ENCODE measurements at places on chromosomes 5 and 9.

DNA sequence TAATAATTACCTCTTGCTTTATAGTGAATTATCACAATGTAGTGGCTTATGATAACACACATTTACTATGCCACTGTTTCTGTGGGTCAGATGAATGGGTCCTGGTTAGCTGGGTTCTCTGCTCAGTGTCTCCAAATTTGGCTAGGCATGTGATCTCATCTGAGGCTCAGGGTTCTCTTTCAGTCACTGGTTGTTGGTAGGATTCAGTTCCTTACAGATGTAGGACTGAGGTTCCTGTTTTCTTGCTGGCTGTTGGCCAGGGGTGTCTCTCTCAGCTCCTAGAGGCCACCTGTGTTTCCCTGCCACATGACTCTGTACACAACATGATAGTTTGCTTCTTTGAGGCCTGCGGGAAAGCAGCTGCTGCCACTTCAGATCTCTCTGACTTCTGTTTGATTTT lies 7.1 kb downstream of the NFX1 start:
- no peak for DNase-seq

GRCh38 chr9:97923529-97924108 lies 1.3 kb upstream of the TRMO start:
- peak; percentile 48 for DNase-seq

GRCh38 chr5:36458746-36459145 lies 147.7 kb upstream of the SLC1A3 start:
- no peak for DNase-seq

- DNase-seq, result no peak
Observed at GRCh38 chr5:76199336-76200318, 116.4 kb downstream of the SV2C start.

DNA sequence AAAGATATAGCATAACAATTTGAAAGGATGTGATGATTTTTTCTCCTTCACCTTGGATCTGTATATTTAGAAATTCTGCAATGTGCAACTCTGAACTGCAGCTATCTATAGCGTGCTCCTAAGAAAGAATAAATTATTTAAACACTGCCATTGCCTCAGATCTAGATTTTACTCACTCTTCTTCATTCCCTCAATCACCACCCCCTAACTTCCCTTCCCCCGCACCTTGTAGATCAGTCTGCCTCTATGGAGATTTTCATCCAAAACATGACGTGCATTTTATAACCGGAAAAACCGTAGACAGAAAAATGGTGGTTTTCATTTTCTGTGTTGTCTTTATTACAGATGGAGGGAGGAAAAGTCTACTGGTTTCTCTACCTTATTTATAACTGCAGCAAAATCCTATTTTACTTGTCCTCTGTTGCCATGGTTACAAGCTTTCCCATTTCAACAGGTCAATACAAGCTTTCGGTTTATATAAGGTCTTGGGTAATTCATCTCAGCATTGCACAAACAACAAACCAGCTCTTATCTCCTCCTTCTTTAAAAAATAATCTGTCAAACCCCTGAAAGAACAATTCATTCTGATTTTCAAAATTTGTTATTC lies 480.0 kb downstream of the TAF11L14 start:
- DNase-seq, result no peak

- DNase-seq, result no peak
Observed at GRCh38 chr9:96033896-96034295, 158.4 kb downstream of the ERCC6L2 start.

DNA sequence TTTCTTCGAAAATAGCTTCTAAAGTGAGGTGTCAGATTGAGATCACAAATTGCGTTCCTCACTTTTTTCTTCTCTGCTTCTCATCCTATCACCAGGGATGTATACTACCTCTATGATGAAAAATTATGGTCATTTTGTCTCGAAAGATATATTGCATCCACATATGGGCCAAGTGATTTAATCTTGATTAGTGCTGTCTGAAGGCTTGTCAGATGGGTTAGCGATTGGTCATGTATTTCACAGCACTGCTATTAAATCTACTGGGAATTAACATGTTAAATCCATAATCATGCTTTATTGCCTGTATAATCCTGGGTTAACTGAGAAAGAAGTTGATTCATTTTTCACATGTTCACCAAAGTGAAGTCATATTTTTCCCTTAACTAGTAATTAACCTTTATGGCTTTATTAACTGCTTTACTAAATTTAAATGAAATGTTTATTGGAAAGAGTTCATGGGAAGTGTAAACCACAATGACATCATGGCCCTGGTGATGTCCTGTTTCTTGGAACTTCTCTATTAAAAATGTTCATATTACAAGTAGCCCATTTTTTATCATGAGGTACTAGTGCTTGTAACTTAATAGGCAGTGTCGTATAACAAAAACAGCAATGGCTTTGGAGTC lies 193.3 kb downstream of the SMC2 start:
- DNase-seq, result no peak

- DNase-seq, result no peak
Observed at GRCh38 chr5:15133456-15133965, 261.9 kb upstream of the ANKH start.

GRCh38 chr9:132823370-132824145 lies 54.5 kb downstream of the AK8 start:
- DNase-seq, result no peak

DNA sequence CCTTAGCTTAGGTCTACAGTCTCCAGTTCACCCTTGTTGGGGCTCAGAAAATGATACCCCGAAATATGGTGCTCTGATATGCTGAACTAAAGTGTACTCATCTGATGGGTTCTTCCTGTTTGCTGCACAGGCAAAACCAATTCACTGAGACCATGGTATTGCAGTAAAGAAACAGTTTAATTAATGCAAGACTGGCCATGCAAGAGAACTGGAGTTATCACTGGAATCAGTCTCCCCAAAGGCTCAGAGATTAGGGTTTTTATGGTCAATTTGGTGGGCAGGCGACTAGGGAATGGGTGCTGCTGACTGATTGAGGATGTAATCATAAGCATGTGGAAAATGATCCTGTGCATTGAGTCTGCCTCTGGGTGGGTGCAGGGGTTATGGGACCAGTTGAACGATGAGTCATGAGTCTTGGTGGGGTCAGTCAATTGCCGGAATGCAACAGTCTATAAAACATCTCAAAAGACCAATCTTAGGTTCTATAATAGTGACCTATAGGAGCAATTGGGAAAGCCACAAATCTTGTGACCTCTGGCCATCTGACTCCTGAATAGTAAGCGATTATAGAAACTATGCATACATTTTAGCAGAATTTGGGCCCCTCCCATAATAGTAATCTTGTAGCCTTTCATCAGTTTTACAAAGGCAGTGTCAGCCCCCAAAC lies 113.0 kb upstream of the ANKRD55 start:
- no peak for DNase-seq

- no peak for DNase-seq
Observed at GRCh38 chr9:116700279-116700678, 13.2 kb downstream of the TRIM32 start.

GRCh38 chr5:132808448-132808847 lies 4.7 kb upstream of the SOWAHA start:
- DNase-seq, result no peak

- DNase-seq, result no peak
Observed at GRCh38 chr5:40309851-40310250, 369.9 kb upstream of the PTGER4 start.

DNA sequence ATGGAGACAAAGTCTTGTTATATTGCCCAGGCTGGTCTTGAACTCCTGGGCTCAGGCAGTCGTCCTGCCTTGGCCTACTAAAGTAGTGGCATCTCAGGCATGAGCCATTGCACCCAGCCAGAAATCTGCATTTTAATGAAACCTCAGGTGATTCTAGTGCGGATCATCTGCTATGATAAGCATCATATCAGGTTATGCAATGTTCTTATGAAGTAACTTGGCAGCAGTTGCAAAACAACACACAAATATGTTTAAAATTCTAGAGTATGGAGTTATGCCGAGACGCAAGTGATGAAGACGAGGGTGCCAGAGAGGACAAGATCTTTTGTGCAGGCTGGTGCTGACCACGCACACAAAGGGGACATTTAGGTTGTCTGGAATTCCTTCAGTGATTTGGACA lies 153.2 kb upstream of the MEF2C start:
- no peak for DNase-seq

GRCh38 chr5:127373858-127374491 lies 83.4 kb downstream of the MEGF10 start:
- no peak for DNase-seq

DNA sequence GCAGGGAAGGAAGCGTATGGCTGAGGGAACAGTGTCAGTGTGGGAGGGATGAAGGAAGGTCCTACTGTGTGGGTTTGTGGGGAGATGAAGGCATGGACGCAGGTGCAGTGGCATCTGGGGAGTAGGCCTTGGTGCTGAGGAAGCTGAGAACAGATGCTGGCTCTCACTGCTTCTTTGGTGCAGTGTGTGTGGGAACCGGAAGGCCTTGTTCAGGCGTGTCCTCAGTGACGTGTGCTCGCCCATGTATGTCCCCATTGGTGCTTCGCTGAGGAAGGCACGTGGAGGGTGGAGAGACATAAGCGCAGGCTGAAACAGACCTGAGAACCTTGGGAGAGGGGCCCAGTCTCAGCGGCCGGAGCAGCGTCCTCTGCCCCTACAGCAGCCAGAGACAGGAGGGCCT lies 18.7 kb downstream of the ADAMTS13 start:
- DNase-seq, result no peak

GRCh38 chr5:38515092-38515491 lies 41.4 kb downstream of the LIFR start:
- no peak for DNase-seq

DNA sequence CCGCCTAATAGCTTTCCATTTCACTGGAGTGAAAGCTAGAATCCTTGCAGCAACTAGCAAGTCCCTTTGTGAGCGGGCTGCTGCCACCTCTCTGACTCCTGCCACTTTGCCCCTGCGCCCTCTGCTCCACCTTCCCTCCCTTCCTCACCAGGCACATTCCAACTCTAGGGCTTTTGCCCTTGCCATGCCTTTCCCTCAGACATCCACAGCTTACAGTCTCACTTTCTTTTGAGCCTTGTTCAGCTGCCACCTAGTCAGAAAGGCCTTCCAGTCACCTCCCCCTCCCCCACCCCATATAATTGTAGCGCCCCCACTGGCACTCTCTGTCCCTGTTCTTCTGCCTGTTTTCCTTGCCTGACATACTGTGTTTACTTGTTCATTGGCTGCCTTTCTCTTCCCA lies 31.0 kb downstream of the CYSTM1 start:
- DNase-seq, result no peak

GRCh38 chr5:36948650-36949049 lies 72.1 kb downstream of the NIPBL start:
- DNase-seq, result no peak

GRCh38 chr5:108730617-108731340 lies 16.9 kb upstream of the FER start:
- DNase-seq, result no peak

DNA sequence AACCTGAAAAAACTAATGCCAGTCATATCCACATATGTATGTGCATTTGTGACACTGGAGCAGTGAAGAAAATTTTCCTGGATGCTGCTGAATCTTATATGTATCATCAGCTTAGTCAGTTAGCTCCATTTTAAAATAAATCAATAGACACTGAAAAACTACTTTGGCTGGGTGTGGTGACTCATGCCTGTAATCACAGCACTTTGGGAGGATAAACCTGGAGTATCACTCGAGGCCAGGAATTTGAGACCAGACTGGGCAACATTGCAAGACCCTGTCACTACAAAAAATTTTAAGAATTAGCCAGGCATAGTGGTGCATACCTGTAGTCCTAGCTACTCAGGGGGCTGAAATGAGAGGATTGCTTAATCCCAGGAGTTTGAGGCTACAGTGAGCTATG lies 511.0 kb upstream of the TLE4 start:
- DNase-seq, result no peak

DNA sequence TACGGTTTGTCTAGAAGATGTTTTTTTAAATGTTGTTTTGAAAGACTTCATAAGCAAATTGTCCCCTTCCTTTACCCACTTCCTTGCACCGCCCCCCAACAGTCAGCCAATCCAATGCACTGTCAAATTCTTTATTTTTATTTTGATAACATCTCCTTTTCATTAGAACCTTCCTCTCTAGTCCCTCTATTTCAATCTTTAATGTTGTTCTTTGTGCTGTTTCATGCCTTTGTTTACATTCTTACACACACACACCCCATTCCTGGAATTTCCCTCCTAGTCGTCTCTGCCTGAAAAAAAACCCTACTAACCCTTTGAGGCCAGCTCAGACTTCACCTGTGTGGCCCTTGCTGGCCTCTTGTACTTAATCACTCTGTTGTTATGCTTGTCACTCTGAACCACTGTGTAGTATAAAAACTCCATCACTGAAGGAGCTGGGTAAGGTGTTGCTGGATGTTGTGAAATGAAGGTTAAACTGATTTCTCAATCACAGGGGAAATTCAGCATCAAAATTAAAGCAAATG lies 133.4 kb downstream of the UGCG start:
- no peak for DNase-seq

GRCh38 chr5:107570805-107571531 lies 99.8 kb downstream of the EFNA5 start:
- no peak for DNase-seq

- no peak for DNase-seq
Observed at GRCh38 chr5:91182763-91183162, 200.4 kb downstream of the ARRDC3 start.

GRCh38 chr9:116904165-116904564 lies 217.1 kb downstream of the TRIM32 start:
- no peak for DNase-seq

GRCh38 chr5:78367318-78367991 lies 7.0 kb downstream of the SCAMP1 start:
- DNase-seq, result no peak

- DNase-seq, result no peak
Observed at GRCh38 chr9:111621895-111622480, 9.1 kb upstream of the DNAJC25 start.

DNA sequence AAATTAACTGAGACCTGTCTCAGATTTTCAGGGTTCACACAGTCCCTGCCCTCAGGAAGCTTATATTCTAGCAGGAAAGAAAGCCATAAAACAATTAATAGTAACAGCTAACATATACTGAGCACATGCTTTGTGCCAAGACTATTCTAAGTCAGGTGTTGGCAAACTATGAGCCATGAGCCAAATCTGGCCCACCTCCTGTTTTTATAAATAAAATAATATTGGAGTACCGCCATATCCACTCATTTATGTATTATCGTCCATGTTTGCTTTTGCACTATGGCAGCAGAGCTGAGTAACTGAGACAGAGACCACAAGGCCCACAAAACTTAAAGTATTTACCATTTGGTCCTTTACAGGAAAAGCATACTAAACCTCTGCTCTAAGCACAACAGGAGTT lies 83.3 kb upstream of the TRIO start:
- no peak for DNase-seq

Data from stimulated activated CD8-positive, alpha-beta memory T cell treated with anti-CD3 and anti-CD28 coated beads, Interleukin-12 subunit alpha, Interleukin-12 subunit beta, amount 100 ng/mL, for 4 hours (primary cell).